ENCODE measurements at places on chromosomes 2 and 18. TPM values are rescaled to one million over a fixed set of nuclear protein-coding genes. Genes with fewer than 3 reads are reported as not detected.

DNA sequence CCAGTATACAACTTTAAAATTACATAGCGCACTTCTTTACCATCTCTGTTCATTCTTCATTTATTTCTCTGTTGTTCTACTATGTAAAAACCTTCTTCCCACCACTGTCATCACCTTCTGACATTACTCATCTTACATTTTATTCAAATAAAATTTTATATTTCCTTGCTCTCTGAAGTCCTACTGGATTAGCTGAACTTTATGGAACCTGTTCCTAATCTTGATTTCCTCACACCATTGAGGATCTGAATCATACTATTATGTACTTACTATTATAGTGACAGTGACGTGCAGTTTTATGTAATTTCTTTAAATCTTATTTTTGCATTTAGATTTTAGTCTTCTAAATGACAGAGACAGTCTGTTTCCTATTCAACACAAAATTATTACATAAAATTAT, 98.3 kb downstream of the DYNAP start:
- no peak for DNase-seq

The MAP3K2 gene
- polyA plus RNA-seq, result 13.5 TPM

GRCh38 chr2:161571051-161571429, 53.2 kb upstream of the SLC4A10 start:
- no peak for DNase-seq

GRCh38 chr2:69993048-69993565, 31.7 kb upstream of the ASPRV1 start:
- DNase-seq, result peak; percentile 59

DNA sequence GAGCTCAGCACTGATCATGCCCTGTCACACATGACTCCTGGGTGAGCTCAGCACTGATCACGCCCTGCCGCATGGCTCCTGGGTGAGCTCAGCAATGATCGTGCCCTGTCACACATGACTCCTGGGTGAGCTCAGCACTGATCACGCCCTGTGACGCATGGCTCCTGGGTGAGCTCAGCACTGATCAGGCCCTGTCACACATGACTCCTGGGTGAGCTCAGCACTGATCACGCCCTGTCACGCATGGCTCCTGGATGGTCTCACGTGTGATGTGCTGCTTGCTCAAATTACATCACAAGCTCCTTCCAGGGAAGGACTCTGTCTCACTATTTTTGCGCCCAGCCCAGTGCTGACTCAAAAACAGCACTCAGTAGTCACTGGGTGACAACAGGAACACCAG, 258.0 kb downstream of the HDAC4 start:
- DNase-seq, result no peak

- DNase-seq, result no peak
These were observed 9.8 kb upstream of the ARMC9 start for GRCh38 chr2:231188506-231189170.
